SW480 (cell line): ENCODE measurements at places on chromosomes 3 and 15.

GRCh38 chr15:101148166-101148880, 103.5 kb downstream of the CHSY1 start:
- DNase-seq = no peak

GRCh38 chr3:146468671-146469149, 651 bp downstream of the PLSCR2 start:
- DNase-seq = no peak

- no peak for DNase-seq
Observed at GRCh38 chr3:4533489-4534443, 40.6 kb downstream of the ITPR1 start.

GRCh38 chr3:113285226-113285625, 73.9 kb downstream of the BOC start:
- DNase-seq = no peak

DNA sequence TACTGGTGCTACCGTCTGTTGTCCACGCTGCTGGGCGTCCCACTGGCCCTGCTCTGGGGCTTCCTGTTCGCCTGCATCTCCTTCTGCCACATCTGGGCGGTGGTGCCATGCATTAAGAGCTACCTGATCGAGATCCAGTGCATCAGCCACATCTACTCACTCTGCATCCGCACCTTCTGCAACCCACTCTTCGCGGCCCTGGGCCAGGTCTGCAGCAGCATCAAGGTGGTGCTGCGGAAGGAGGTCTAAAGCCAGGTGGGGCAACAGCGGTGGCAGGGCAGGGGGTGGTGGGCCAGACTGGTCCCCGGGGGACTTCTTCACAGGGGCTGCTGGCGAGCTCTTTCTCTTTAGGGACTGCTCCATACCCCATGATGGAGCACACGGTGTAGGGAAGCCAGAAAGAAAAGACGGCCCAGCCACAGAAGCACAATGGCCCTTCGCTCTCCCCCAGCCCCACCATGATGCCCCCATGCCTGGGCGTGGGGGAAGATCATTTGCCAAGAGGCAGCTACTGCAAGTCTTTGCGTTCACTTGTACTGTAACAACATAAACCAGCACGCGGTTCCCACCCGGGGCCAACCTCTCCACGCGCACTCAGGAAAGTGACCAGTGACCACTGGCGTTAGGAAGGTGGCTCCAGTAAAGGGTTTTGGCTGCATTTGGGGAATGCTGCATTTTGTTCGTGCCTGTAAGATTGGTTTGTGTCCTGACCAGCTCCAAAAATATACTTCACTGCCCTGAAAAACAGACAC, 12.2 kb downstream of the CAV3 start:
- DNase-seq = no peak

DNA sequence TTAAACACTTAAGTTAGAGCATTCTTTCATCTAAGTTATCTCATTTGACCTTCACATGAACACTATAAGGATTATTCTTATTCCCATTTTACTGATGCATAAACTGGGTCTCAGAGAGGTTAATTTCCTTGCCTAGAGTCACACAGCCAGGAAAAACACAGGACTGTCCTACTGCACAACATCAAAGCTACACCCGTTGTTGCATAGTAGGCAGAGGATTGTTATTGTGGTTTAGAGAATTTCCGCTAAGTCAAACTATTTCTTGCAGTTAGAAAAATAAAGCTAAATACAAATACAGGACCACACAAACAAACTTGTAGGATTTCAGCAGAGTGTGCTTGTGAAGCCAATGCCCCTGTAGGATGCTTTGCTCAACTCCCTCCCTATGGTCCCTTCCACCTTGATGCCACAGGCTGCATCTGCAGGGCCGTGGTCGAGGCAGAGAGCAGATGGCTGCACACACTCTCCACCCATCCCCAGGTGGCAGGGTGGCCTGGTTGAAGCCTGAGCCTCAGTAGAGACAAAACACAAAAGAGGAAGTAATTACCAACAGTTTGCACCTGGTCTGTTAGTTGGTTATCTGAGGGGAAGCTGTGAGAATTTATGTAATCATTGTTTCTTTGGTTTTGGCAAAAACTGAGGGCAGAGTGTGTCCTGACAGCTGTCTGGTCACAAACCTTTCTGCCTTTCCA, 41.1 kb upstream of the SKOR1 start:
- no peak for DNase-seq

GRCh38 chr3:194067949-194068362, 68.0 kb upstream of the HES1 start:
- no peak for DNase-seq

GRCh38 chr15:45551676-45552075, 29.1 kb upstream of the SLC30A4 start:
- DNase-seq = no peak

DNA sequence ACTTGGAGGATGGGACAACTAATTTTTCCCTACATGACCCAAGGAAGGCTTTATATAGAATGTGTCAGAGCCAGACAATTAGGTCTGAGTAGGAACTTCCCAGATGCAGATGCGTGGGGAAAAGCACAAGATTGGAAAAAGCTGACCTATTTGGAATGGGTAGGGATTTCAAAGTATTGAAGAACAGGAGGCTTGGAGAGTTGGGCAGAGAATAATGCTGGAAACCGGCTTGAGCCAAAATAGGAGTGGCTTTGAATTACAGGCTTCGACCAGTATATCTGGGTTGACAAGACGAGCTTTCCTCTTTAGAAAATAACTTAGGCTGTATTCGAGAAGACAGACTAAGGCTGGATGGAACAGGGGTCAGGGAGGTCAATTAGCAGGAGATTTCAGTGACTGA, 181.1 kb downstream of the GBE1 start:
- no peak for DNase-seq

DNA sequence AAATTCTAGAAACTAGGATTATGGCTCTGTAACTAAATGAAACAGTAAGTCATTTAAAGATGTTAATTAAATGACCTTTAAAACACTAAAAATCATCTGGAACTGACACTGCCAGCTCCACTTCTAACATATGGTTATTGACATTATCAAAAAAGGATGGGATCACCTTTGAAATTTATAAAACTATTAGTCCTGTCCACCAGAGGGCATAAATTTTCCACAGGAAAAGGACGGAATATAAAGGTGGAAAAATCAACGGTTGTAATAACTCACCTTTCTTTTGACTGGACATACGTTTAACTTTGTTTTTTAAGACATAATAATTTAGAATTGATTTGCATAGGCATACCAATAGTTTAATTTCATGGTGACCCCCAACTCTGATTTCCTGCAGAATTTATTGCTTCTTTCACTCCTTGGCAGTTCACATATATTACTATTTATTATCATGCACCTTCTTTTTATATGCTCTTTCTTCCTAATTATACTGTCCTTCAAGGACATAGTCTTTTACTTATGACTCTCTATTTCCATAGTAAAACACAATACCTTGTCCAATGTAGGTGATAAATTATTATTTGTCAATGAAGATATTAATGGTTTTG, 345.7 kb downstream of the CADM2 start:
- peak; percentile 5 for DNase-seq

GRCh38 chr3:72129501-72130094, 344.6 kb upstream of the PROK2 start:
- no peak for DNase-seq

DNA sequence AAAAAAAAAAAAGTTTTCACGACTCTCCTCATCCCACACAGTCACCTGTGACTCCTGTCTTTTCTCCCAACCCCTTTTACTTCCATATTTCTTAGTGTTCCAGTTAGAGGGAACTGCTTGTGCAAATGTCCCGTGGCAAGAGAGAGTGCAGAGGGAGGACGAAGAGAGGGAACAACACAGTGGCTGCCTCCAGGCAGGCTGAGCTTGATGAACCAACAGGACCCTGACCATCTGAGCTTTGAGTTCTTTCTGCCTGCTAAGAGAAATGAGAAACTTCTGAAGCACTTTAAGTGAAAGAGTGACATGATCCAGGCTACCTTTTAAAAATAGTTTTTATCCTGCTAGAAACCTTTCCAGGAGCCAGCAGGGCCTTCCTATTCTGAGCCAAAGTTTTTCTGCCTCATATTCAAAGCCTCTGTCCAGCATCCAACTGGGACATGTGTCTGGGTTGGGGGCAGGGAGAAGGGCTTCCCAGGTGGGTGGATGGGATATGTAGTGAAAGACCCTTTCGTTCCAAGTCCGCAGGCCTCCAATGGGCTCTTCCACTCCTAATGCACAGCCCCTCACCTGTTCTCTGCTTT, 239.9 kb downstream of the OPA1 start:
- no peak for DNase-seq

DNA sequence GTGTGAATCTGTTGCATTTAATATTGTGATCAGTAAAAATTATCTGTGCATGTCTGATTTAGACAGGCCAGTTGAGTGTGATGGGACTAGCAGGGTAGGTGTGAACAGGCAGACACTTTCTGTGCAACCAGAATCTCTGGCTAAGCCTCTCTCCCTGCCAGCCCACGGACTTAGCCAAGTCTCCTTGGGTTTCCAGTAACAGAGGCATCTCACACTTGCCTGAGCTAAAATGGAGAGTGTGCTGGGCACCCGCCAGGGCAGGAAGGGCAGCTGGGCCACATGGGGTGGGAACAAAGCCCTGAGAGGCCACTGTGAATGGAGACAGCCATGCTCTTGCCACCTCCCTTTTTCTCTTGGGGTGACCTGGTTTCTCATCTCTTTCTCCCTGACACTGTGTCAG, 12.5 kb upstream of the RPS27L start:
- DNase-seq = no peak

DNA sequence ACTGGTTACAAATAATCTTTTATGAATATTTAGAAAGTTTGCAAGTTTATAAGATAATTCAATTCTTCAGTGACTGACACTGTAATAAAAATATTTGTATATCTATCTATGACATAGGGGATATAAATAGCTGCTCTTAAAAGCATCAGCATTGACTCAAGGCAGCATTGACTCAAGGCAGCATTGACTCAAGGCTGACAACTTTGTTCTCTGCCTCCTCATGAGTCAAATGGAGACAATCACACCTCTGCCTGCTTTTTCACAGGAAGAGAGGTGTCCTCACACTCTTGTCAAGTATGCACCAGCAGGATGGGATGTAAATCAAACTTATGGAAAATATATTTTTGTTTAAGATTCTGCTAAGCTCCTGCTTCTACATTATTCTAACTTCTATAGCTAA, 1173.1 kb downstream of the NSUN3 start:
- DNase-seq = no peak

DNA sequence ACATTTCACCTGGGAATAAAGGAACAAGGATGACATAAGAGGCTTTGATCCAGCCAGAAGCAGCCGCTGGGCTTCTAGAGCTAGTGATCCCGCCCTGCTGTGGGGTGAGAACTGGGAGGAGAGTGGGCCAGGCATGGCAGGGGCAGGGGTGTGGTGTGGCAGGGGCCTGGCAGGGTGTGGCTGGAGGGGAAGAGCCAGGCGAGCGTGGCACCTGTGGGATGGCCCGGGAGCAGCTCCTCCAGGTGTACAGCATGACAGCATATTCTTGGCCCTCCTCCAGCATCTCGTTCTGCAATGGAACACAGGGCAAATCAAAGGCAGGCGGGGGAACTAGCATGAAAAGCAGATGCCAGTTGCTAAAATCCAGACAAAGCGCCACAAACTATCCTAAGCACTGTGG, 35.5 kb downstream of the CYFIP1 start:
- DNase-seq = peak; percentile 50

DNA sequence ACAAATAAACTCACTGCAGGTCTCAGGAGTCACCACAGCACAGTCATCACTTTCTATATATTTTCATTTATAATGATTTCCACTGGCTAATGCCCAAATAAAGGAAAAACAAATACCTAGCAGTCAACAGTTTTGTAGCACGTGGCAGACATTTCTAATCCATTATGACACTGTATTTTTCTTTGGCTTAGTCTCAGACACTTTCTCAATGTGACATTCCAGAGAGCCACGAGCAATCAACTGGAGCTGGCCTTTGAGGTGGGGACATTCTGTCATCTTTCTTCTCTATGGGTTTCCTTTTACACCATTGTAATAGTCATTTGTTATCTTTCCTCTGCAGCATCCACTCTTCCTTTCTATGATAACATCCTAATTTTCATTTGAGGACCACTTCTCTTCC, 119.7 kb downstream of the WNT5A start:
- no peak for DNase-seq

- no peak for DNase-seq
Observed at GRCh38 chr3:170739410-170739809, 130.6 kb downstream of the RPL22L1 start.

- DNase-seq = no peak
Observed at GRCh38 chr15:86506401-86506800, 426.7 kb downstream of the AGBL1 start.

DNA sequence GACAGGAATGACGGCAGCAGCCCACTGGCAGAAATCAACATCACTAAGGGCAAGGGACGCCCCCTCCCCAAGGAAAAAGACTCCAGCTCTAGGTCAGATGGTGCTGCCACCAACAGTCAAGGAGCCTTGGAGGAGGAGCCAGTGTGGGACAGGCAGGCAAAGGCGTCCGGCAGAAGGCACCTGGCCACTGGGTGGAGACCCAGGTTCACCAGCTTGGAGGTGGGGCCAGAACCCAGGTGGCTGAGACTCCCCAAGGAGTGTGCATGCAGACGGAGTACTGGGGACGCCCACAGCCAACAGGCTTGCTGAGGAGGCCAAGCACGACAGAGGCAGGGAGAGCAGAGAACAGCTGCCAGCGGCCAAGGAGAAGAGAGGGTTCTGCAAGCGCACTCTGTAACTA, 35.2 kb downstream of the PTPN23 start:
- no peak for DNase-seq

- DNase-seq = no peak
Observed at GRCh38 chr3:152853196-152853595, 18.3 kb downstream of the P2RY1 start.

- DNase-seq = no peak
Observed at GRCh38 chr3:71611099-71611498, 27.6 kb upstream of the FOXP1 start.

- DNase-seq = peak; percentile 72
Observed at GRCh38 chr3:126530171-126531050, 6.5 kb downstream of the CHST13 start.

GRCh38 chr3:118991775-118992174, 42.9 kb downstream of the IGSF11 start:
- DNase-seq = no peak

- no peak for DNase-seq
Observed at GRCh38 chr3:173685456-173685855, 287.9 kb downstream of the NLGN1 start.

- DNase-seq = no peak
Observed at GRCh38 chr3:67976663-67977062, 322.3 kb upstream of the SUCLG2 start.

DNA sequence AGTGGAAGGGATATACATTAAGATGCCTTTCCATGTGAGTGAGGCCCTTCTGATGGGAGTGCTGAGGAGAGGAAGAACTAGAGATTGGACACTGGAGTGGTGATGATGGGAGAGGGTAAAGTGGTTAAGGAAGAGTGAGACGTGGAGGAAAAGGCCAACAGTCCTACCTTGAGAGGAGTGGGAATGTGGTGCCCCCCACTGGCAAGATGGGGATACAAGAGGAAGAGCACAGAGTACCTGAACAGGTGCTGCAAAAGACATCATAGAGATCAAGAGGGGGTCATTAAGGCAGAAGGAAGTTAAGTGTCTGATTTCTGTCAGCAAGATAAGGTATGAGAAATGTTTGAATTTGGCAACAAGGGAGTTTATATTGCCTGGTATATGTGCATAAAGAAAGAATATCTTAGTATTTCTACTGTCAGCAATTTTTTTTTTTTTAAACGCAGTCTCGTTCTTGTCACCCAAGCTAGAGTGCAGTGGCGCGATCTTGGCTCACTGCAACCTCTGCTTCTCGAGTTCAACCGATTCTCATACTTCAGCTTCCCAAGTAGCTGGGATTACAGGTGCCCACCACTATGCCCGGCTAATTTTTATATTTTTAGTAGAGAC, 34.0 kb downstream of the ARIH2 start:
- peak; percentile 25 for DNase-seq

GRCh38 chr3:154135511-154136173, 14.5 kb downstream of the ARHGEF26 start:
- DNase-seq = no peak

- DNase-seq = no peak
Observed at GRCh38 chr3:34444137-34444536, 645.7 kb downstream of the PDCD6IP start.
